ENCODE measurements at places on chromosomes 6 and 20. TPM values are rescaled to one million over a fixed set of nuclear protein-coding genes. Genes with fewer than 3 reads are reported as not detected.

GSTA3 gene
- not detected for total RNA-seq

TRIM31 gene
- total RNA-seq = 0.20 TPM

MYB gene
- total RNA-seq = 1.3 TPM

TSBP1 gene
- total RNA-seq = not detected

HAO1 gene
- total RNA-seq = not detected

RPS6KA2 gene
- total RNA-seq = 17.1 TPM

LRRN4 gene
- total RNA-seq = not detected

FANCE gene
- 10.4 TPM for total RNA-seq

FLRT3 gene
- 3.0 TPM for total RNA-seq

PIGU gene
- 15.5 TPM for total RNA-seq

SLC2A4RG gene
- 60.9 TPM for total RNA-seq

SLC4A11 gene
- total RNA-seq = 20.0 TPM

MUCL3 gene
- total RNA-seq = 1.00 TPM

TRIM40 gene
- total RNA-seq = not detected

ACTL10 gene
- 2.0 TPM for total RNA-seq

MLN gene
- not detected for total RNA-seq

IP6K3 gene
- total RNA-seq = 0.08 TPM

TMEM14C gene
- total RNA-seq = 64.5 TPM

KHDRBS2 gene
- total RNA-seq = 0.12 TPM

TSPO2 gene
- total RNA-seq = not detected

ZNF318 gene
- total RNA-seq = 5.0 TPM

PGC gene
- not detected for total RNA-seq

IL20RA gene
- 13.3 TPM for total RNA-seq

AMD1 gene
- total RNA-seq = 80.8 TPM

ECT2L gene
- not detected for total RNA-seq

SLC22A2 gene
- total RNA-seq = not detected

MAFB gene
- total RNA-seq = 55.9 TPM

GPR63 gene
- total RNA-seq = 0.32 TPM

GRIK2 gene
- 0.44 TPM for total RNA-seq

SLX4IP gene
- total RNA-seq = 5.3 TPM

WASF1 gene
- 6.0 TPM for total RNA-seq

OPRM1 gene
- not detected for total RNA-seq
